ENCODE measurements at places on chromosomes 6 and 20.

DNA sequence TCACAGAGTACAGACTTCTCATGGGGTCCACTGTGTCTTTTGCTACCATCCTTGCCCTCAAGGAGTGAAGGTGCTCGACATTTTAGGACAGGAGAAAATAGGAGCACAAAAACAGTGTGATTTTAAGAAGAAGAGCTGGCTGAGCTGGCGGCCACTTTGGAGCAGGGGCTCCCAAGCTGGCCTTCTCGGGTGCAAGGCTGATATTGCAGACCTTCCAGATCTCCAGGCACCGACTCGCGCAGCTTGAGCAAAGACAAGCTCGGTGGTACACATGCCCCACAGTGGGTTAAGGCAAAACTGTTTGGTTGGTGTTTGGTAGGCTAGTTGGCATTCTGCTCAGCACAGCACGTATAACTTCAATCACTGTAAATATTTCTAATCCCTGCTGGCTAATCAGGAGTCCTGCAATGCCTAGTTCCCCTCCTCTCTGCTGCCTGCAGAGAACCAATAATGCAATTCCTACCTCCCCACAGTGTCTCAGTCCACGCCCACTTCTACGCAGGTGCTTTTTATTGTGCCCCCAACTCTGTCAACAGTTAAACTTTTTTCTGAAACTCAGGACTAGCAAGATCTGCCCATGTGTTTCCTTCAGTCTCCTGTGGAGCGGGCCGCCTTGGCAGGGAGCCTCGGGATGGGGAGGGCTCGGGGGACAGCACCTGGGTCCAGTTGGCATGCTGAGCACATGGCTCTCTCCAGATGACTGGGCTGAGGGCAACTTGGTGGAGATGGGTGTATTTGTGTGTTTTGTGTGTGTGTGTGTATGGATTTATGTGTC, 12.7 kb upstream of the SMOC2 start:
- no peak for DNase-seq

DNA sequence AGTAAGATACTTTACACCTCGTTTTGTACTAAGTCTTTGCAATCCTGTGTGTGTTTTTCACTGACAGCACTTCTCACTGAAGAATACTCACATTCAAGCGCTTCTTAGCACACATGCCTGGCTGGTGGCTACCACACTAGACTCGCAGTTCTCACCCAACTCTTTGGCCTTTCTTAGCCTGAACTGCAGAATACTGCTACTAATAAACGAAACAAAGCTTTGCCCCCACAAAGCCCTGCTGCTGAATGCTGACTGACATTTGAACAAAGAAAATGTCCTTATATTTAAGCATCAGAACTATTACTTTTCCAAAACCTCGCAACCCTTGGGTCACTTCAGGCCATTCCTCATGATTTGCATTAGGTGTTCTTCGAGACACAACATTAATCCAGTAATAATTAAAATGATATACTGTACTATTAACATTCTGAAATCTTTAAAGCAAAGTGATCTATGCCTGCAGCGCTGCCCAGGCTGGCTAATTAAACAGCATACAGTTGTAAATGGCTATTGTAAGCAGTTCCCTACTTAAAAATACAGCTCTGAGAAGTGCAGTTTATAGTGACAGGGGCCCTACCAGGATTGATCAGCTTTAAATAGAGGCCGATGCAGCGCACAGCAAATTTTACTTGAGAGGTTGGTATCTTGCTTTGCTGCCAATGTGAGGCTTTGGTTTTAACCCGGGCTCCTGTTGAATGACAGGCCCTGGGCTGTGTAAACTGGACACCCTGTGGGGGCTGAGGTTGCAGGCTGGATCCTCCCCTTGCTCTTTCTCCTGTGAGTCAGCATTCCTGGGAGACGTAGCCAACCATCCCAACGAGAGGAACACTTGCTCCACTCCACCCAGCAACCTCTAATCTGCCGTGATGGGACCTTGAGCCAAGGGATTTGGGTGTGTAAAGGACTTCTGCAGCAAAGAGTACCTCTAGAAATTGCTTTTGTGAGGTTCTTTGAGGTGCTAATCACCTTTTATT, 899.0 kb downstream of the TFAP2A start:
- peak; percentile 76 for DNase-seq

GRCh38 chr6:43248101-43248500, 4.8 kb downstream of the TTBK1 start:
- no peak for DNase-seq

- no peak for DNase-seq
Measured at GRCh38 chr6:132693478-132693877, 20.4 kb downstream of the VNN1 start.

GRCh38 chr6:133701633-133702331, 187.1 kb upstream of the TCF21 start:
- peak; percentile 43 for DNase-seq
